Activated CD8-positive, alpha-beta T cell treated with anti-CD3 and anti-CD28 coated beads, Interleukin-2, amount 10 ng/mL, durations not matched to agents 7 days and 5 days (primary cell): ENCODE measurements at places on chromosomes 3 and 15.
A peak's percentile ranks its signal among the peaks of the same experiment; 100 is the strongest.

DNA sequence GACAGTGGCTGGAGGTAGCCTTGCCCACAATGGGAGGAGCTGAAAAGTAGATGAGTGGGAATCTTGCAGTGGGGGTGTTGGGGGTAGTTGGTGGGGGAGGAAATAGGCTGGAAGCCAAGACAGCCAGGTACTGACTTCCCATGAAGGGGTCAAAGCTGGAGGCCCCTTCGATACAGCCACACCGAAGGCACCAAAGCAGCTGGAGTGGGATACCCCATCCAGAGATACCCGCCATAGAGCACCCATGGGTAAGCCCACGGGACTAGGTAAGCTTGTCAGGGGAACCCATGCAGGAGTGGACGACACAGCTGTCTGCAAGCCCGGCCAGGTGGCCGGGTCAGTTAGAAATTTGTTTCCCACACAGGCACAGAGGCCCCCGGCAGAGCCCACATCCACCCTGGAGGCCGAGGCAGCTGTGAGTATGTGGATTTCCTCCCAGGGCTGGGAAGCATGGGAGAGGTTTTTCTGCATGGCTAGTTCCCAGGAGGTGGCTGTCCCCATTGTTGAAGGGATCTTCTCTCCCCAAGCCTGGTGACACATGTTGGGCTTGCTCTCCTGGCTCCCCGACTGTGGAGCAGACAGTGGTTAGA, 28.6 kb downstream of the PRR23E start:
- DNase-seq = no peak

- DNase-seq = no peak
These were observed 92.6 kb downstream of the FHIT start for GRCh38 chr3:61158667-61159066.

DNA sequence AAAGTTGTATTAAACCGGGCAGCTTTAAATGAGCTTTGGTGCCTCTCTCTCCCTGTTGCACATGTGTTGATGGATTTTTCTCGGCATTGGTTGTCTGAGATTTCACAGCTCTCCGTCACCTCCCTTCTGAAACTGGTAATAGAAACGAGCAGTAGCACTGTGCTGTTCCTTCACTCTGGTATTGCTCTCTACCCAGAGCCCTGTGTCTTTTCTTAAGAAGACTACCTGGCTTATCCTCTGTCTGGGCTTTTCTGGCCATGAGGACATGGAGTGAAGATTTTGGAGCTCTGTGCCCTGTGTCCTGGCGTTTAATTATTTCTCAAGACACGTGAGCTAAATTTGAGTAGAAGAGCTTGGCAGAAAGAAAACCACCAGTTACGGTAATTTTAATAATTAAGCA, 209.6 kb upstream of the EIF1B start:
- no peak for DNase-seq

DNA sequence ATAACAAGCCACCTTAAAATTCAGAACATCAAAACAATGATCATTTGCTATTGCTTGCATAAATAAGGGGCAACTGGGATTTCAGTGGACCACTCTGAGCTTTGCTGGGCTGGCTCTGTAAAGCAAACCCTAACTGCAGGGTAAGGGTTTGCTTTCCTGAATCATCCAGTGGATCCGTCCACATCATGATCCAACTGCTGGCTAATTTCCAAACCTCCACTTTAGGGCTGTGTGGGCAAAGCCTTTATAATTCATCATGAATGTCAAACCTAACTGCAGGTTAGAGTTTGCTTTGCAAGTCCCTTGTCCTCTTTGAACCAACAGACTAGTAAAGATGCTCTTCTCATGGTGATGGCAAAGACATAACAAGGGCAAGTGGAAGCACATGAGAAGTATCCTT, 76.1 kb downstream of the SYNPR start:
- DNase-seq = no peak

DNA sequence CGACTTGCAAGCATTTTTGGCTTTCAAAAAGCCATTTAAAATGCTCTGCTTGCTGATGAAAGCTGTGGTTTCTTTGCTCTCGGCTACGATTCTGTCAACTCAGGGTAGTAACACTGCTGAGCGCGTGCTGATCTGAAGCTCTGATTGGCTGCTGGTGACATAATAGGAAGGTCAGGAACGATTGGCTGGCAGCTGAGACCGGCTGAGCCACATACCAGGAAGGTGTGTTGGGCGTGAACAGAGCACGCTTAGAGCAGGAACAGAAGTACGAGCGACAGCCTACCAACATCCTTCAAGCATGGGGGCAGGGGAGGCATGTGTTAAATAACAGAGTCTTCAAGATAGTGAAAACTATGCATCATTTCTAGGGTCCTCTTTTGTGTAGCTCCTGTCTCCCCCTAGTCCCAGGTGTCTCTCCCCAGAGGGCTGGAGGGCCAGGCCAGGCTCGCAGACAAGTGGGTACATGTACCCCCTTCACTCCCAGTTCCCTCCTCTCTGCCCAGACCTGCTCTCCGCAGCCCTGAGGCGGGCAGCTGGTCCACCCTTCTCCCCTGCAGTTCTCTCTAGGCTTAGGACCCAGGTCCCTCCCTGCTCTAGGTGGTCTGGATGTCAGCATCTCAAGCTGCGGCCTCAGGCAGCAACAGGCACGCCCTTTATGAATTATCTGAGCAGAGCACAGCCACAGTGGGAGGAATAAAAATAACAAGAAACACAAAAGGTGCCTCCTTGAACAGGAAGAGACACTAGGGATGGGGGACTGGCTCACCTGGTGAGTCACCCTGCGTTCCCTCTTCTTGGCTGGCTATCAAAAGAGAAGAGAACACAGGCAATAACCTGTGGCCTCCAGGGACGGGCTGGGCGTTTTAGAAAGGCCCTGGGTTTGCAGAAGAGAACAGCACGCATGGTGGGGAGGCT, 76.0 kb downstream of the TAMM41 start:
- DNase-seq = peak; percentile 91

GRCh38 chr3:31777092-31777491, 204.0 kb downstream of the OSBPL10 start:
- no peak for DNase-seq

DNA sequence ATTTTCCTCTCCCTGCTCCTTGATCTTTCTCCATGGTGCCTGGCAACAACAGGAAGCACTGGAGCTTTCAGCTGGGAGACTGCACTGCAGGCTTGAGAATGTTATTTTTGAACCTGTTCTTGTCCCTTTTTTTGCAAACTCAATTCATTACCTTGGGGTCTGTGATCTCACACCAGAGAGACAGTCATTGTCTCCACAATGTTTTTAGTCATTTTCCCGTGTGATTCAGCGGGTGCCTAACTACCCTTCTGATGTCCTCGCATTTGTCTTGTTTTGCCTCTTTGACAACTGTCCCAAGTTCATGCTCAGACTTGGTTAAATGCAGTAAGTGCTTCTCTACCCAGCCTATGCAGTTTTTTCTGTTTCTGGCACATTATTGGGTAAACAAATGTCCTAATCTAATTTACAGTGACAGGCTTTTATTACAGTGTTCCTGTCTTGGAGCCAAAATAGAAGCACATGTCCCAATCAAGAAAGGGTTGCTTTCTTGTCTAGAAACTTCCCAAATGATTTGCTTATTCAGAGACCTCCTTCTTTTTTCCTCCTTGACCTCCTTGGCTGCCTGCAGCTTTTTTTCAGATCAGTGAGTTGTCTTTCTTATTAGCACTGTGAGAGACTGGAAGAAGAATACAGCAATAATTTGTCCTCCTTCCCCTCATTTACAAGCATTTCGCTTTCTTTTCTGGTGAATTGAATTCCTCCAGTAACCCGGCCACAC, 162.4 kb downstream of the NSUN3 start:
- DNase-seq = no peak

GRCh38 chr3:118942671-118943070, 92.0 kb downstream of the IGSF11 start:
- DNase-seq = no peak

- no peak for DNase-seq
These were observed 14.5 kb upstream of the CCR1 start for GRCh38 chr3:46222435-46223161.

DNA sequence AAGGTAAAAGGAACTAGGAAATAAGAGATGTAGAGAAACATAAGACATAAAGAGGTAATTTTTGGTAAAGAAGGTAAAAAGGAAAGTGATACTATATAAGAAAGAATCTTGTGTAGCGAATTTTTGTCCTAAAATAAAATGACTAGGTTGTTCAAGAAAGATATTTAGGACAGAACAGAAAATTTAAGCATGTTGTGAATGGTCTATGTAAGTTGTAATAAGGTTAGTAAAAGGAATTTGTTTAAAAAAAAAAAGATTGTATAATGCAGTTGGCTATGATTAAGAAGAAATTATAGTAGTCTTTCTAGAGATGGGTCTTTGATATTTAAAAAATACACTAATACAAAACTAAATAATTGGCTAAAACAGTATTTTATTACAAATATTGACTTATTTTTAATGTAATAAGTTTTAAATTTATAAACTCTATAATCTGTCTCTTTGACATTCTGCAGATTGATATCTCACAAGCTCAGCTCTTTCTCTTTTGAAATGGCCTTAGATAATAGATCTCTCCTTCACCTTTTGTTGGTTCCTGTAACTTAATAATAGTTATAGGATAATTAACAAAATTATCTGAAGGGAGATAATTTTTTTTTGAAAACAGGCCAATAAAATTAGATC, 3.7 kb upstream of the SLC41A3 start:
- DNase-seq = no peak

DNA sequence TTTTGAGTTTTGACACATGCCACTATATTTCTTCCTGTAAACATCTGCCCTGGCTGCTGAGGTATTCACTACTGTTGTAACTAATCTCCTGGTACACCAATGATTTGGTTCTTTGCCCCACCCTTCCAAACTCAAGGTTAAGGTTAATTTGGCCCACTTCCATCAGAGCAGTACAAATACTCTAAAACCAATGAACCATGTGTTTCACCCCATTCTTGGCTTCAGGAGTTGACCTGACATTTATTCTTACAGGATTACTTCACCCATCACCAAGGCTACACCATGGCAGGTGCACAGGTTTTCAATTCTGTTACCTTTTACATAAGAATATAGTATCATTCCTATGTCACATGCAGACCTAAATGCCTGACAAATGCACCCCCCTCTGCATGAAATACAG, 1179.9 kb downstream of the ZPLD1 start:
- DNase-seq = no peak

GRCh38 chr3:5058471-5058951, 63.6 kb upstream of the ARL8B start:
- no peak for DNase-seq

DNA sequence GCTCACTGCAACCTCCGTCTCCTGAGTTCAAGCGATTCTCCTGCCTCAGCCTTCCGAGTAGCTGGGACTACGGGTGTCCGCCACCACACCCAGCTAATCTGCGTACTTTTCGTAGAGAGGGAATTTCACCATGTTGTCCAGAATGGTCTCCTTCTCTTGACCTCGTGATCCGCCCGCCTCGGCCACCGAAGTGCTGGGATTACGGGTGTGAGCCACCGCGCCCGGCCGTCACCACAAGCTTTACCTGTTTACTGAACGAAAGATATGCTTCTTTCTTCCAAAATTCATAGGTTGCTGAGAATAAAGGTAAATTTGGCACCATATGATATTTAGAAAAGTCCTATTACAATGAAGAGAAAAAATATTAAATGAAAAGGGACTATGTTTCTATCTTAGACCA, 333.5 kb upstream of the EPHA6 start:
- DNase-seq = no peak
